ENCODE measurements at places on chromosomes 3 and 15.
A peak's percentile ranks its signal among the peaks of the same experiment; 100 is the strongest.

DNA sequence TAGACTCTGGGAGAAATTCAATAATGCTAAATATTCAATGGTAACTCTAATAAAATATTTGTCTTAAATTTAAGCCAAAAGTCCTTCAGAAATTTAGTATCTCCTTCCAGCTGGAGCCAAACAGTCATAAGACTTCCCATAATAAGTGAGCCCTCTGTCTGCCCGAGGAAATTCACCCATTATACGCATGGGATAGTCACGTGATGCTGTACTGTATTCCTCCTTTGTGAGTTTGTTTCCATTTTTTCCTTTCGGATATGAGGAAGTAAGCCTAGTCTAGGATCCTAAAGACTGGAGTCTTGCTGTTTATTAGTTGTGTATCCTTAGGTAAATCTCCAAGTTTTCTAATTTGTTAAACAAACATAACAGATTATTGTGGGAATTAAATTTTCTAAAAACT, 110.4 kb upstream of the PLAAT1 start:
- no peak for DNase-seq

DNA sequence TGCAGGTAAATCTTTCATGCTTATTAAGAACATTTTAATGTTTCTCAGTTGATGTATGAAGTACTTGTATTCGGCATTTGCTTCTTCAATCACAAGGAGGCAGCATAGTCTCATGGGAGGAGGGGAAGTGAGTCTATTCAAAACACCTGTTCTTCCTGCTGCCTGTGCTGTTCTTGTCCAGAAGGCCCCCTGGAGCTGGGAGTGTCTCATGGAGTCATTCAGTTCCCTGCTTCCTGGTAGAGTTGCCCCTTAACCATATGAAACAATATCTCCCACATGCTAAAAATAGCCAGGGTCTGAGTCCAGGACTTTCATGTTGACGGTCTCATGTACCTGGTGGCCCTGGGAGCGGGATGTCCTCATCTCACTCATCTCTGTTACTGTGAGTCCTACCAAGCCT, 15.5 kb upstream of the PPP1R2 start:
- peak; percentile 32 for DNase-seq

- no peak for DNase-seq
Observed at GRCh38 chr3:4849136-4849535, 130.1 kb upstream of the BHLHE40 start.

DNA sequence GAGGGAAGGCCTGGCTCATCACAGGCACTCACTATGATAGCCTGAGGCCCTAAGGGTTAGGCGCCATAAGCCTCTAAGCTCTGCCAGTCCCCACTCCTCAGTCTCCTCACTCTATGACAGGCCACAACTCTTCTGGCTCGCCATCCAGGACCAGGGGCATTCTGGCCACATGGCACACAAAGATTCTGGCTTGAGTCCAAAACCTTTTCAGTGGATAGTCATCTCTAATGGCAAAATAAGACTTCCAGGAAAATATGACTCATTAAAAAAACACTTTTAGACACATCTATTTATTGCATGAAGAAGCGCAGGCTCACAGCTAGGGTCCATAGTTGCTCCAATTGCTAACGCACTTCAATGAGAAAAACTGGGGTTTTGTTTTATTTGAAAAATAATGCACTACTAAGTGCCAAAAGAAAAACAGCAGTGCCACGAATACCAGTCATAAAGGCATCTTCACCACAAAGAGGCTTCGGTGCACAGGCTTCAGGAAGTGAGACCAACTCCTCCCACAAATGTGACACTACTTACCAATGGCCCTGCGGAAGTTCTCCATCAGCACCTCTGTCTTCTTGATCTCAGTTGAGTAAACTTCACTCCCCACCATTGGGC, 11.1 kb downstream of the RUVBL1 start:
- peak; percentile 91 for DNase-seq

DNA sequence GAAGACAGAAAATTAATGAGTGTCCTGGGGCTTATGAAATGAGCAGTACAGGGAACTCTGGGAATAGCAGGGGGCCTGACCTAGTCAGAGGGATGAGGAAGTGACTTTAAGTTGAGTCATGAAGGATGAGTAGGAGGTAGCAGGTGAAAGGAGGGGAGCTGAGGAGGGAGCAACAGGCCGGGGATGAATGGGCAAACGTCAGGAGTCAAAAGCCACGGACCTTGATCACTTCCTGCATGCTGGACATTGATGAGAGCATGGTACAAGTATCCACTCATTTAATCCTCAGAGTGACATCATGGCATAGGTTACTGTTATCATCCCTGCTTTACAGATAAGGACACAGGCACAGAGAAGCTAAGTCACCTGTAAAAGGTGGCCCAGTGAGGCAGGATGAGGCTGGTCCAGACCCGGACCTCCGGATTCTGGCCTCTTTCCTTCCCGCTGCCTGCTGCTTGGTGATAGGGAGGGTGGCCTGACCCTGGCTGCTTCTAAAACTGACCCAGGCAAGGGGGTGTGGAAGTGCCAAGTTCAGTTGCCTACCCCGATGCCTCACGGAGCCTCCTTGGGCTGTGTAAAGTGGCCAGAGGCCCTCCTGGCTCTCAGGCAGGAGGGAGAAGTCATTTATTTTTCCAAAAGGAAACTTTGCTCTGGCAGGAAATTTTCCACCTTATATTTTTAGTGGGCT, 7.6 kb downstream of the CORO2B start:
- DNase-seq: peak; percentile 88

DNA sequence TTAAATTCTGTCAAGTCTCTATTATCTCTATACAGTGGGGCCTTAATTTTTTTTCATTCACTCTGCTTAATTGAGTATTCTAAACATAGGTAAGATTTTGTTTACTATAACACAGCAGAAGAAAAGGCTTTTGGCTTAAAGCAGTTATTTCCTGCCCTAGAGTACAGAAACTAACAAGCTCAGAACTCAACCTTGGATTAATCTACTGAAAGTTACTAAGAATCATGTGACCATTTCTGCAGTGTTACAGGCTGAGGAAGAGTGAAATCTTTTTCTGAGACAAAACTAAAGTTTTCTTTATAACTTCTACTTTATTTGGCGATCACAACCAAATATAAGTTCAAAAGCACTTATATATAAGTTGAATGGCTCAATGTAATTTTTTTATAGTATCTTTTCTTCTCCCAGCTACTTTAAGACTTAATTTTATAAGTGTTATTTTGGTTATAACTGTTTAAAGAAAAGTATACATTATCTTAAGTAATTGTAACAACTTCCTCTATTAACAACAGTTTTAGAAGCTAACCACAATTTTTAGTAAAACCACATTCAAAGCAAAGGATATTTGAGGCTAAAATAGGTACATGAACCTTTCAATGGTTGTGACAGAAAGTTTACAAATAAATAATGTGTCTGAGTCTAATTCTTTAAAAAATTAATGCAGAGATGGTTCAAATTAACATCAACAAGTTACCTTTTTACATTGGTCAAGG, 240.6 kb upstream of the NAALADL2 start:
- DNase-seq: no peak

DNA sequence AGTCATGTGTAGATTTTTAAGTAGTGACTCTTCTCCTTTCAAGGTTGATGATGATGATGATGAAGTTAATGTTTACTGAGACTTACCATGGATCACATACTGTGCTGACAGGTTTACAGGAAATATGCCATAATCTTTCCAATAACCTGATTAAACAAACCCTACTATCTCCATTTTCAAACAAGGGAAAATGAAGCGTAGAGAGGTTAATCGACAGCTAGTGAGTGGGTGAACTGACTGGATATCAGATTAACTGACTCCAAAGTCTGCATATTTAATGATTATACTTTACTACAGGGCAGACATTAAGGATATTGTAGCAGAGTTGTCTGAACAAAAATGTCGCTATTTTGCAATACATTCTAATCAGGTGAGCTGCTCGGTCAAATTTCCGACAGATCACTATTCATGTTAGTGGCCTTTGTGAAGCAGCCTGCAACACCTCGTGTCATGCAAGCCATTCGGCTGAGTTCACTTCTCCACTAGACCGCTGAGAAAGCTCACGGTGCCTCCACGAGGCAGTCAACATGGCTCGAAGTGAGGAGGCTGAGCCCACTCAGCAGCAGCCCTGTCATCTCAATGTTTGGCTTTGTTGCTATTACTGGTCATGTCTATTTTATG, 264.2 kb downstream of the NFKBIZ start:
- no peak for DNase-seq

GRCh38 chr15:82548700-82549099, 8.4 kb upstream of the RPS17 start:
- no peak for DNase-seq

DNA sequence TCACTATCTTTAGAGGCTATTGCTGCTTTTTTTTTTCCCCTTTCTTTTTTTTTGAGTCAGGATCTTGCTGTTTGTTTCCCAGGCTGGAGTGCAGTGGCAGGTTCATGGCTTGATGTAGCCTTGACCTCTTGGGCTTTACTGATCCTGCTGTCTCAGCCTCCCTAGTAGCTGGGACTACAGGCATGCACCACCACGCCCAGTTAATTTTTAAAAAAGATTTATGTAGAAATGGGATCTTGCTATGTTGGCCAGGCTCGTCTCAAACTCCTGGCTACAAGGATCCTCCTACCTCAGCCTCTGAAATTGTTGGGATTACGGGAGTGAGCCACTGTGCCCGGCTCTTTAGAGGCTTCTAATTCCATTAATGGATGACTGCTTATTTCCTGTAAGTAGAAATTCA, 15.1 kb downstream of the MGA start:
- no peak for DNase-seq

DNA sequence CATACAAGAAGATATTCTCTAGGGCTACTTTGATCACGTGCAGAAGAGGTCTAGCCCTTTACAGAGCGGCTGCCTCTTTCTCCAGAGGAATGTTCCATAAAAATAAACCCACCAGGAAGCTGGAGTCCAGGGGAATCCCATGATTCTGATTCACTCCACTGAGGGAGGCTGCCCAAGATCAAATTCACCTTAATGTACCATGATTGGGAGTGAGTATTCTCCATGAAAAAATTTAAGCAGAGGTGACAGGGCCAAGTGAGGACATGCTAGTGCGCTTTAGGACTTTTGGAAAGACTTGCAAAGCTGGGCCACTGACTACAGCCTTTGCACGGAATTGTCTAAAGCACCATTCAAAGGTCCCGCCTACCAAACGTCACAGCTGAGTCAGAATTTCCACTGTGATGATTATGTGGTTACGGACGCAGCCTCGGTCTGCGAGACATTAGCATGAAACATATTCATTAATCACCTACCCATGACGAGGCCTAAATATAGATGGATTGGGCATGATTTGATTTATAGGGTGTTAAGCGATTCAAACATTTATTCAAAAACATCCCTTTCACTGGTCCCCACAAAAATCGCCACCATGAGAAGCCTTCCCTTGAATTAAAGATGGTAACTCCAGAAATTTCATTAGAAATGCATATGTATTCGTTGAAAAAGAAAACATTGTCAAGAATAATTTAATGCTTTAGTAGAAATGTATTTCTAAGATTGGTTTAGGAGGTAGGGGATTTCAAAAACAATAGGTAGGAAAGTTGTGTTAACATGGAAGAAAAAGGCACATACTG, 152.6 kb downstream of the GREM1 start:
- DNase-seq: peak; percentile 100

DNA sequence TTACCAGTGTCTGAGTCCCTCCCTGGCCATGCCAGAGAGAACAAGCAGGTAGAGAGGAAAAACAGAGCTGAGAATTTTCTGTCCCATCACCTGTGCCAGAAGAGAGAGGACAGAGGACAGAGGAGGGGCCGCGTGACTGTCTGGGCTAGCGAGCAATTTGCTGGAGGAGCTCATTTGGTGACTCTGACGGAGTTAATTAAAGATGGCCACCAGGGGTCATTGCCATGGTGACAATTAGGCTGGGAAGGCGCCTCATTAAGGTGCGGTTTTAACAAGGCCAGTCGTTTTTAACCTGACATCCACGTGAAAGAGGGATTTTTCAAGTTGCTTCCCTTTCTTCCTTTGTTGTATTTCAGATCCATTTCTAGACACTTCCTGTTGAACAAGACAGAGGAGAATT, 72.4 kb downstream of the RHCG start:
- no peak for DNase-seq

GRCh38 chr3:120435621-120436020, 15.2 kb downstream of the FSTL1 start:
- no peak for DNase-seq

GRCh38 chr3:73175698-73176097, 114.2 kb downstream of the EBLN2 start:
- no peak for DNase-seq

- DNase-seq: no peak
Observed at GRCh38 chr15:26667222-26667988, 105.5 kb downstream of the GABRB3 start.

GRCh38 chr3:126013751-126014156, 44.8 kb downstream of the ROPN1B start:
- no peak for DNase-seq

DNA sequence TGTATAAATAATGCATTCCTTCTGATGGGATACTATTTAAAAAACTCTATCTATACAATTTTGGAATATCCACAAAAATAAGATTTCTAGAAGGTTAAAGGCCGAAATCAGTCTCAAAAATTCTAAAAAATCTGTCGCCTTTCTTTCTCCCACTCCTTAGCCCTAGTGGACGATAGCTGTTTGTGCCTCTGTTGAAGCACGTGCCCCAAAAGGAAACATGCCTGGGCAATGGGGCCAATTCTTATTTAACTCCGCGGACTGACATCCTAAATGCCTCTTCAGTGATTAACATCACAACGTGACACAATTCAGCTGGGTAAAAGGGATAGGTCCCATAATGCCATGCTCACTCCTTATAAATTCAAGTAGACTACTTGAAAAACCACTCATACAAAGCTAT, 65.1 kb downstream of the GAP43 start:
- DNase-seq: no peak

GRCh38 chr3:179018808-179019207, 52.8 kb downstream of the ZMAT3 start:
- DNase-seq: no peak

GRCh38 chr3:23807424-23808015, 1.8 kb downstream of the UBE2E1 start:
- DNase-seq: no peak

DNA sequence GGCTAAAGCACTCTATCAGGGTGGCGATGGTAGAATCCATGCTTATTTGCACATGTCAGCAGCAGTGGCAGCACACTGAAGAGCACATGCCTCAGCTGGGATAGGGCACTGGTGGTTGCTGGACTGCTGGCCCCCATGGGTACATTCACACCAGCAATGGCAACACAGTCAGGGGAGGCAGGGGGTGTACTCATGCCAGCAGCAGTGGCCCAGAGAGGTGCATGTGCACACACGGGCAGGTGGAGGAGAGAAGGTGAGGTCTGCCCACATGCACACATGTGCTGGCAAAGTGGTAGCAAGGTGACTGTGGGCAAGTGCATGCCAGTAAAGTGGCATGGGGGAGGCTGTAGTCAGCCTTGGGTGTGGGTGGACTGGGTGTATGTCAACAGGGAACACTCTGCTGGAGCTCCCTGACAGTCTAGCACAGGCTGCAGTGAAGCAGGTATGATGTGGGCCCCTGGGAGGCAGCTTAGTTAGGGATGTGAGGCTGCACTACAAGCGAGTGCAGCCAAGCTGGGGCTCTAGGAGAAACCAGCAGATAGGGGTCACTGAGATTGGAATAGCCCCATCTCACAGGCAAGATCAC, 53.9 kb upstream of the NPAP1 start:
- no peak for DNase-seq
